WTC11 (cell line): ENCODE measurements at places on chromosomes 6 and 20.

DNA sequence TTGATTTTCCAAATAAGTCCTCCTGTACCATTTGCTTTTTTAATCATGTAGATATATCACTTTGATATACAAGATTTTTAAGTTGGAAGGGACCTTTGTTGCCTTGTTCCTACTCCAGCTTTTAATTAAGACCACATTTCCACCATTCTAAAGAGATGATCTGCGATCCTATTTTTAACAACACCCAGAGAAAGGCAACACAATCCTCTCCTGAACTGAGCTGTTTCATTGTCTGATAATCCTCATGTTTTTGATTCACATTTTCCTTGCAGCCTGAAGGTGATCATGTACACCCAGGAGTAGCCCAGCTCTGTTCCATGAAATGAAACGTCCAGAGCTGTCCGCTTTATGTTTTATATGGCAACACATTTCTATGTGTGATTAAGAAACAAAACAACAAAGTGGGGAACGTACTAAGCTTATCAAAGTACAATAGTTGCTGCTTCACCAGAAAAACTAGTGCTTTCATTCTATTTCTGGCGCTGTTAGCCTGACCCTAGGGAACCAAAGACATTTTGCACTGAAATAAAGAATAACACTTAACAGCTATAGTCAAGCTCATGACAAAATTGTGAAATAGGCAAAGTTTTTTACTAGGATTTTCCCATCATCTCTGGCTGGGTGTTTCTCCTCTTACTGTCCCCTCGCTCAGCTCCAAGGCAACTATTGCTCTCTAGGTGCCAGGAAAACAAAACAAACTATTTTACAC is 22.6 kb upstream of the TRAF3IP2 start:
- no peak for DNase-seq

DNA sequence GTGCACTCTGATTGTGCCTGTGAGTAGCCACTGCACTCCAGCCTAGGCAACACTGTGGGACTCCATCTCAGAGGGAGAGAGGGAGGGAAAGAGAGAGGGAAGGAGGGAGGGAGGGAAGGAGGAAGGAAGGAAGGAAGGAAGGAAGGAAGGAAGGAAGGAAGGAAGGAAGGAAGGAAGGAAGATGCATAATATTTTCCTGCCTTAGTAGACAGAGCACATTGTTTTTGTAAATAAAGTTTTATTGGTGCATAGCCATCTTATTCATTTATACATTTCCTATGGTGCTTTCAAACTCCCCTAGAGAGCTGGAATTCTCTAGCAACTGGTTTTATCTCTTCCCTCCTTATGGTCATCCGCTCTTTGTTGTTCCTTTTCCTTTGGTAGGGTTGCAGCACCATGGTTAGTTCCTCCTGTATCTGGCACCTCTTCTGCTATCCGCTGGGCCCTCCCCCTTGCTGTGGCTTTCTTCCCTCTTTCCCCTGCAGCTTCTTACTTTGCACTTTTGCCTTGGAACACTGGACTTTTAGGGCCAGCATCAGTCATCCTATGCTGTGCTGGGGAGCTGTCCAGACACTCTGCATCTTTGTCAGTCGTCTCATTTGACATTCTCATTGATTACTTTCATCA is 20.2 kb downstream of the GPR6 start:
- no peak for DNase-seq

DNA sequence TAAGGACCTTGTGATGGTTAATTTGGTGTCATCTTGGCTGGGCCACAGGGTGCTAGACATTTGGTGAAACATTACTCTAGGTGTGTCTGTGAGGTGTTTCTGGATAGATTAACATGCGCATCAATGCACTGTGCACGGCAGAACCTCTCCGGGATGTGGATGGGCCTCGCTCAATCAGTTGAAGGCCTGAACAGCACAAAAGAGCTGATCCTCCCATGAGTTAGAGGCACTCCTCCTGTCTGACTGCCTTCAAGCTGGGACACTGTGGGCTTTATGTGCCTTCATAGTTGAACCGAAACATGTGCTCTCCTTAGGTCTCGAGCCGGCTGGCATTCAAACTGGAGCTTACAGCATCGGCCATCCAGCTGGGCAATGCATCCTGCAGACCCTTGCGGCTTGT is 88.8 kb downstream of the HUS1B start:
- DNase-seq = no peak

DNA sequence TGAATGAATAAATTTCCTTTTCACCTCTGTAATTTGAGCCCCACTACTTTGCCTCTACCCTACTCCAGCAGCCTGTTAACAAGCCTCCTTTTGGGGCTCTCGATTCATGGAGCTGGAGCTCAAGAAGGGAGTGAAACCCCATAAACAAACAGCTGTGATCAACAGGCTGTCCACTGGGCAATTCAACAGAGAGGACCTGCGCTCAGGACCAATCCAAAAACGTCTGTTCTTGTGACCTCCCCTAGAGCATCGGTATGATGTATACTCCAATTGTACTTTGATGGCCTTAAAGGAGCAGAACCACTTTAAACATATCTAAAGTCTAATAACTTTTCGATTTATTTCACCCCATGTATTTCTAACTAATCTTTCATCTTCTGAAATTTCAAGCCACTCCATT is 37.4 kb downstream of the HIVEP2 start:
- no peak for DNase-seq

GRCh38 chr6:46894433-46894832 is 27.3 kb downstream of the ADGRF5 start:
- no peak for DNase-seq

DNA sequence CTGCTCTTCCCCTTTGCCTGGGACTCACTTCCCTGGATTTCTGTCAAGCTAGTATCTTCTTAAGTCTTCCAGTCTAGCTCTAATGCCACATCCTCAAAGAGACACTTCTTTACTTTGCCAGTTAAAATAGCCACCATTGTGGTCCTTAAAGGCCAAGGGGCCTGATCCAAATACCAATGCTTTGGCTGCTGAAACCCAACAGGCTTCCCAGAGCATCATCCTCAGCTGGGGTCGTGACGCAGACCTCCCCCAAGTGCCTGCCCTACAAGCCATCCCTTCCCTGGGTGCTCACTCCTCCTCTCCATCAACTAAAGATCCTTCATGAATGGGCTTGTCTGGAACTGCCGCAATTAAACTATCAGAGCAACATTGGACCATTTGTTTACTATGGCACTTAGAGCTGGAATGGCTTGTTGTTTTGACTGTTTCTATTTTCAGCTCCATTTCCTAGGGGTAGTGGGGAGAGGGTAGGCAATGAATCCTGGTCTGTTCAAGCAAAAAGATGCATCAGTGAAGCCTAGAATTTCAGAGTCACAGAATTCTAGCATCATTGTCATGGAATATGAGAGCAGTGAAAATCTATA is 79.6 kb upstream of the SIRPA start:
- DNase-seq = no peak

- DNase-seq = no peak
Observed at GRCh38 chr6:34951731-34952130, 62.7 kb downstream of the ANKS1A start.

- DNase-seq = no peak
Observed at GRCh38 chr6:156803353-156803752, 26.2 kb downstream of the ARID1B start.

- no peak for DNase-seq
Observed at GRCh38 chr20:63169681-63170080, 46.2 kb downstream of the YTHDF1 start.

DNA sequence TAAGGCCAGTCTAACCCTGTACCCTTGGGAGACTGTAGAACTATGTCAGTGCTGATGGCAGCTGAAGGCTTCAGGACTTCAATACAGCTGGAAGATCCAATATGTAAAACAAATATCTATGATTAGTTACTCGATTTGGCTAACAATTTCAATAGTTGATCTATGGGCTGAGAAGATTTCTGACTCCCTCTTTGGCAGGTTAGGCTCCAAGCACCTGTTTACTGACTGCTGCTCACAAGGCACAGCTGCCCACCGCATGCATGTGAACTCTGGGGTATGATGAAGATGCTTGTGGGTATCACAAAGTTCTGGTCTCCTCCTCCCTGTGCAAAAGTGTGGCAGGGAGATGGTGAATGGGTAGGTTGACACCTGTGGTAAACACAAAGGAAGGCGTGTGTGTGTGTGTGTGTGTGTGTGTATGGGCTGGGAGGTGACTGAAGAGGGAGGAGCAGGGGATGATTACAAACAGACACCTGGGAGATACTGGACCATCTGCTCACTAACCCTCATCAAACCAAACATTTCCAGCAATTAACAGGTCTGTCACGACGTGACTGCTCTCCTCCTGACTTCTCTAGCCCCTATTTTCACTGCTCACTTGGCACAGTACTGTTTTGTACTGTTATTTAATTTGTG is 18.1 kb downstream of the ELMO2 start:
- DNase-seq = no peak

DNA sequence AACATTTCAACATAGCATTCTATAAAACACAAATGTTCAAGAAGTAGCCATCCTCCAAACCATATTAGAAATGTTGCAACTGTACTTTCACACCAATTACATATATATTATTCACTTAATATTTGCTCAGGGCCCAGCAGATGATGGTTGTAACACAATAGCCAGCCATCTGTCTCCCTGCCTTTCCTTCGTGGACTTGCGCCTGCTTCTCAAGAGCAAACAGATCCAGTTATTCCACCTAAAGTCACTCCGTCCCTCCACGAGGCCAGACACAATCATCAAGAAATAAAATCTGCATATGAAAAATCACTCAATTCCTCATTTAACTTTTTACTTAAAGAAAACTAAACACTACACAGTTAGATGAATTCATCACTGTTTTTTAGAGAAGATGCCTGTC is 160.4 kb downstream of the RALGAPA2 start:
- DNase-seq = no peak

- peak; percentile 55 for DNase-seq
Observed at GRCh38 chr20:3672547-3673171, 9.2 kb downstream of the ADAM33 start.

- DNase-seq = no peak
Observed at GRCh38 chr6:61210549-61210948, 1075.5 kb downstream of the KHDRBS2 start.

DNA sequence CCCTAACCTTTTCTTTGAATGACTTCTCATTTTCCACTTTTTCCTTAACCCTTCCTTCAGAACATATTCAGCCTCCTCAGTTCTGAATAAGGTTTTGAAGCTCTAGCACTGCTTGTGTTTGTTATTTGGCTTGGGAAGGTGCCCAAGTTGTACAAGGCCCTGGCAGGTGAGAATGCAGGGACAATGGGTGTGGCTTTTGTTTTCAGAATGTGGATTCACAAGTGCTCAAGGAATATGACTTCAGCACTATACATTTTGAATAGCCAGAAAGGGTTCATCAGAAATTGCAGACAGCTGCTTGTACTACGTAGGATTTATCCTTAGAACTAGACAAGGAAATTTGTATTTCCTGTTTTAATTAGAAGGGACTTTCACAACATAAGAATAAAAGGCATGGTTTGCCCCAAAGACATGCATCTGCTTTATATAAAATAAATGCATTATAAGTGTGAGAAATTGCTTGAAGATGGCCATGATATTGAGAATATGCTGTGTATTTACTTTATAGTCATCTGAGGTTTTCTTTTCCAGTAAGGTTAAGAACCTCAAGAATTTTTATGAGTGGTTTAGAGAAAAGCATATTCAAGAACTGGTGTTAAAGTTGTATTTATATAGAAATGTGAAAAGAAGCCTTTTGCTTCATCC is 29.3 kb upstream of the PRDM1 start:
- no peak for DNase-seq

DNA sequence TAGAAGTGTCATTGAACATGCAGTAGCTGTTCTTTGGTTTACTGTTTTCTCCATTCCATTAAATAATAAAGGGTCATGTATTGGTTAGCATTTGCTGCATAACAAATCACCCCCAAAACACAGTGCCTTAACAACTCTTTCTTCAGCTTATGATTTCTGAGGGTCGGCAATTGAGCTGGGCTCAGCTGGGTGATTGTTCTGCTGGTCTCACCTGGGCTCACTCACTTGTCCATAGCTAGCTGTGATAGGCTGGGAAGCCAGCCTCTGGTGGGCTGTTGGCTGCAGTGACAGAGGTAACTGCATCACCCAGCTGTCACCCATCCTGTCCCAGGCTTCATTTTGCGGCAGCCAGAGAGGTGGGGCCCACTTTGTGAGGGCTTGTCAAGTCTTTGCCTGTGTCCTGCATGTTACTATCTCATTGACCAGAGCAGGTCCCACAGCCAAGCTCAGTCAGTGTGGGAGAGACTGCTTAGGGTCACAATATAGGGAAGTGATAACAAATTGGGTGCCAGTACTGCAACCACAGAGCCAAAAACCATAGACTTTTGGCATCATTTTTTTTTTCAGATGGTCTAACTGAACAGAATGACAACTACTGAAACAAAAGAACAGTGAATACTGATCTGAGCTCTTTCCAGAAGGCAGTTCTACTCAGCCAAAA is 76.9 kb downstream of the SYNDIG1 start:
- no peak for DNase-seq

DNA sequence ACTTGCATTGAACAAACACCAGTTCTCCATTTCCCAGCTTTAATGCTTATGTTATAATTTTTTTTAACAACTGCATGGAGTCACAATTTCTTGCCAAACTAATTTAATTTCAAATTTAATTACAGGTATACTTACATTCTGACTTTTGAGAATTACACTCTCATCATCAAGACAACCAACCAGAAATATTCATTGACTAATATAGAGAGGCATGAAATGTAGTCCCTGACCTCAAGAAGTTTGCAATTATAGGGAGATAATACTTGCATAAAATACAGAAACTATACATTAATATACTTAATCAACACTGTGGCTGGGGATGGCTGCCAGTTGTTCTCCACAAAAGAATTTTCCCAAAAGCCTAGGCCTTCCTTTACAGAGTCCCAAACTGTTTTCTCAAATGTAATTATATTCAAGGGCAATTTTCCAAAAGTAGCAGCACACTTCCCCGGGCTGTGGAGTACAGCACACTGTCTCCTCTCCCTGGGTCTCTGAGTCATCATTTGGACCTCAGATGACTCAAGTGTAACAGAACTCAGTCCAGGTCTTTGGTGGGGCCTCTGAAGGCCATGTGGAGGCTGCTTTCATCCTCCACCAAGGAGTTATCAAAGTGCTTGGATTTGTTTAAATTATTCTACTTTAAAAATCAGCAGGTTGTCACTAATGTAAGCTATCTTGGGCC is 114.1 kb downstream of the KIF16B start:
- no peak for DNase-seq

GRCh38 chr6:43584892-43585570 is 9.0 kb downstream of the POLH start:
- DNase-seq = no peak

DNA sequence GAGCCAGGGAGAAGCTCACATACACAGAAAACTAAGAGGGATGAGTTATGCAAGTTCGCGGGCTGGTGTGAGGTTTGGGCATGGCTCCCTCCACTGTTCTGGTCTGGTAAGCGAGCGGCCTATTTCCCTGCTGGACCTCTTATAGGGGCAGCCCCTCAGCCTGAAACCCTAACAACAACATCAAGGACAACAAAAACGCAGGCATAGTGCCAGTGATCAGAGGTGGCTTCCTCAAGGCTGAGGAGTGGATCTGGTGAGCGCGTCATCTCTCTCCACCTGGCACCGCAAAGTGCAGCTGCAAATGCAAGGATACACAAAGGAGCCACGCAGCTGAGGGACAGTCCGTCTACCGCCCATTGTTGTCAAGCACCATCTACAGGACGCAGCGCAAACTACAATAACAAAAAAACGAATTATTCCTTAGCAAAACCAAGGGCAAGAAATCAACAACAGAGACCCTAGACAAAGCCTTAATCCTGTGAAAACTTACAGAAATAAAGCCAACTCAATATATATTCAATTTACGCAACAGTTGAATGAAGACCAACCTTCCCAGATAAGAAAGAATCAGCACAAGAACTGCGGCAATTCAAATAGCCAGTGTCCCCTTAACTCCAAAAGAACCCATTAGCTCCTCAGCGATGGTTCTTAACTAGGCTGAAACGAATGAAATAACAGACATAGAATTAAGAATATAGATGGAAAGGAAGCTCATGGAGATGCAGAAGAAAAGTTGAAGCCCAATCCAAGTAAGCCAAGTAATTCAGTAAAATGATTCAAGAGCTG is 9.2 kb upstream of the DEFB110 start:
- DNase-seq = peak; percentile 67
